Vagina (tissue), 2 donors: ENCODE measurements at places on chromosomes 13 and 19. TPM values are rescaled to one million over a fixed set of nuclear protein-coding genes. Genes with fewer than 3 reads are reported as not detected.

DNA sequence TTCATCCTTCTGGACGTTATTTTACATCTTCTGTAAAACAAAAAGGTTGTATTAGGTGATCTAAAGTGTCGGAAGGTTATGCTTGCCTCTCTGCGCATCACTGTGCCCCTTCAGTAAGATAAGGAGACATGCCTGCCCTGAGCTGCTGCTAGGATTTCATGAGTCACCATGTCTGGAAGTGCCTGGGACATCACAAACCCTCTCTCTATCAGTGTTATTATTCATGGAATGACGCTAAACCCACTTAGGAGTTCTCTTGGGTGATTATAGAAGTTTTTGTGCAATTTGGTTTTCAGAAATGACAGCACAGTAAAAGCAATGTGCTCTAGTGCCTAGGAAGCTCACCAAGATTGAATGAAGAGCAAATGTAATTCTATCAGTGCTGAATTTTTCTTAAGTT, 617.7 kb downstream of the DCT start:
- H3K4me1 ChIP-seq, result no peaks in the 10 kb centered on the region
- H3K27me3 ChIP-seq, result no peaks in the 10 kb centered on the region
- DNase-seq, result no peak
- no peak overlapping the region for H3K4me3 ChIP-seq
- H3K27ac ChIP-seq, result no peak overlapping the region

DNA sequence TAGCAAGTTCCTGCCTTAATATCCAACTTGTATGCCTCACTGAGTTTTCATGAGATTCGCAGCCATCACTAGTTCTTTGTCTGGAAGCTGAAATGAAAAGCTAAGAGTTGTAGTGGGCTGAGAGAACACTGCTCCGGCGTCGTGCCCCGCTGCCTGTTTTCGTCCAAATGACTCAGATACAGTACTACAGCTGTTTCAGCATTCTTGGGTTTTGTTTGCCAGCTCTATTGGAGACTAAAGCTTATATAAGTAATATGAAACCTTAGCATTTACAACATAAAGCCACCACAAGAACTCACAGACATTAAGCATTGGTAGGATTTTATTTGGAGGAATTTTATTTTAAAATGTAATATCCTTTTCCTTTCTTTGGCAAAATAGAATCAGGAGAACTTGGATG, 299.7 kb downstream of the DLEU7 start:
- DNase-seq, result no peak
- no peak overlapping the region for H3K27ac ChIP-seq
- no peak overlapping the region for H3K4me3 ChIP-seq
- H3K36me3 ChIP-seq, result no peaks in the 10 kb centered on the region
- H3K27me3 ChIP-seq, result no peaks in the 10 kb centered on the region
- peaks cover 7% of the 10 kb centered on the region for H3K4me1 ChIP-seq

The TRPM4 gene
- 22.8 TPM for total RNA-seq

GRCh38 chr19:57406516-57407123, 4.3 kb upstream of the ZNF17 start:
- peaks cover 6% of the 10 kb centered on the region for H3K36me3 ChIP-seq
- no peaks in the 10 kb centered on the region for H3K27me3 ChIP-seq
- no peak for DNase-seq
- no peak overlapping the region for H3K4me3 ChIP-seq
- no peak overlapping the region for H3K27ac ChIP-seq
- peaks cover 7% of the 10 kb centered on the region for H3K4me1 ChIP-seq
